ENCODE measurements at places on chromosomes 3 and 15.

DNA sequence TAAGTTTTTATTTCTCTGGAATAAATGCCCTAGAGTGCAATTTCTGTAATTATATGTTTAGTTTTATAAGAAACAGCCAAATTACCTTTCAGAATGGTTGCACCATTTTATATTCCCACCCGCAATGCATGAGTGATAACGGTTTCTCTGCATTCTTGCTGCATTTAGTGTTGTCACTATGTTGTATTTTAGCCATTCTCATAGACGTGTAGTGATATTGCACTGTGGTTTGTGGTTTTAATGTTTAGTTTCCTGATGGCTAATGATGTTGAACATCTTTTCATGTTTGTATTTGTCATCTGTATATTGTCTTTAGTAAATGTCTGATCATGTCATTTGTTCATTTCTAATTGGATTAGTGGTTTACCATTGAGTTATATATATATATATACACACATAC lies 73.0 kb upstream of the GOLIM4 start:
- H3K36me3 ChIP-seq = no peaks in the 10 kb centered on the region
- H3K4me1 ChIP-seq = peaks cover 6% of the 10 kb centered on the region
- H3K27ac ChIP-seq = no peak overlapping the region
- no peak for DNase-seq

- DNase-seq = no peak
- peaks cover 16% of the 10 kb centered on the region for H3K27me3 ChIP-seq
- H3K4me1 ChIP-seq = peaks cover 3% of the 10 kb centered on the region
Measured at GRCh38 chr3:42229942-42230688, 35.9 kb downstream of the CCK start.

DNA sequence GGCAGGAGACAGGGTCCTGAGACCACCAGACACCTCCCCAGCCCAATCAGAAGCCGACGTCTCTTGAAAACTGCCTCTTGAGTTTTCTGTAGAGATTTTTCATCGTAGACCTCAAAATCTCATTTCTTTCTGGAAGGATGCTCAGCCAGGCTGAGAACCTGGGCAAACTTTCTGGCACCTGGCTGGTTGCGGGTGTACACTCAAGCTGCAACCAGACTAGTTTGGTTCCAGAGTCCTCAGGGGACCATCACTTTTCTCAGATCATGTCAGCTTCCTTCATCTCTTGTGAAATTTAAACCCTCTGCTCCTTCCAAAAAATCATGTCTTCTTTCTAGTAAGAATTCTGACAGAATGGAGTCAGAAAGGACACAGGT lies 45.1 kb downstream of the CMTM7 start:
- H3K4me1 ChIP-seq = peaks cover 15% of the 10 kb centered on the region
- no peaks in the 10 kb centered on the region for H3K36me3 ChIP-seq
- no peak overlapping the region for H3K4me3 ChIP-seq
- DNase-seq = no peak
- no peak overlapping the region for H3K27ac ChIP-seq

DNA sequence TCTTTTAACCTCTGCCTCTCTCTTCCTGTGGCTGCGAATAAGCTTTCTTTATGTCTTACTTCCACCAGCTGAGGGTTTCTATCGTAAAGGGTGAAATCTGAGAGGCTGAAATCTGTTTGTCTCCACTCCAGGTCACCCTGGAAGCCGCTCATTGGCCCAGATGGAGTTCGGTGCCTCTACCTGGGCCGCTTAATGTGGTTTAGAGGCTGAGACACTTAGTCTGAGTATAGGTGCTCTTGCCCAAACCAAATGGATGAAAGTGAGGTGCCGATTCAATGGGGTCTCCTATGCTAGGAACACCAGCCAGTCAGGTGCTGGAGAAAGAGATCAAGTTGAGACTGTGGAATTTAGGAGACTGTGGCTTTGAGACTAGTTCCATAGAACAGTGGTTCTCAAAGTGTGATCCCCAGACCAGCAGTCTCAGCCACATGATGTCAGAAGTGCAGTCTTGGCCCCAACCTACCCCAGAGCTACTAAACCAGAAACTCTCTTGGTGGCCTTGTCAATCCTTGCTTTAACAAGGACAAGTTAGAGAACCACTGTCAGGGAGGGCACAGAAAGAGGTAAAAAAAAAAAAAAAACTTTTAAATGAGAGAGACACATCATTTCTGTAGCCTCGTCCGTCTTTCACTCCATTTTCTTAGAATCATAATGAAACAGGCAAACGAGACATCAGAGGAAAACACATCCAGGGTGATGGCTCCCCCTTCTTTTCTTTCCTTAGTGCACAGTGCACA lies 54.9 kb upstream of the CCR2 start:
- H3K4me1 ChIP-seq = no peaks in the 10 kb centered on the region
- DNase-seq = no peak
- no peak overlapping the region for H3K27ac ChIP-seq
- H3K4me3 ChIP-seq = no peak overlapping the region

- DNase-seq = no peak
- peaks cover 1% of the 10 kb centered on the region for H3K4me1 ChIP-seq
- no peak overlapping the region for H3K27ac ChIP-seq
- H3K27me3 ChIP-seq = no peaks in the 10 kb centered on the region
- no peaks in the 10 kb centered on the region for H3K36me3 ChIP-seq
- H3K4me3 ChIP-seq = no peak overlapping the region
Measured at GRCh38 chr3:127762787-127763105, 59.6 kb downstream of the MGLL start.

- no peak overlapping the region for H3K27ac ChIP-seq
- no peaks in the 10 kb centered on the region for H3K27me3 ChIP-seq
Measured at GRCh38 chr3:37725842-37726241, 135.8 kb upstream of the CTDSPL start.

DNA sequence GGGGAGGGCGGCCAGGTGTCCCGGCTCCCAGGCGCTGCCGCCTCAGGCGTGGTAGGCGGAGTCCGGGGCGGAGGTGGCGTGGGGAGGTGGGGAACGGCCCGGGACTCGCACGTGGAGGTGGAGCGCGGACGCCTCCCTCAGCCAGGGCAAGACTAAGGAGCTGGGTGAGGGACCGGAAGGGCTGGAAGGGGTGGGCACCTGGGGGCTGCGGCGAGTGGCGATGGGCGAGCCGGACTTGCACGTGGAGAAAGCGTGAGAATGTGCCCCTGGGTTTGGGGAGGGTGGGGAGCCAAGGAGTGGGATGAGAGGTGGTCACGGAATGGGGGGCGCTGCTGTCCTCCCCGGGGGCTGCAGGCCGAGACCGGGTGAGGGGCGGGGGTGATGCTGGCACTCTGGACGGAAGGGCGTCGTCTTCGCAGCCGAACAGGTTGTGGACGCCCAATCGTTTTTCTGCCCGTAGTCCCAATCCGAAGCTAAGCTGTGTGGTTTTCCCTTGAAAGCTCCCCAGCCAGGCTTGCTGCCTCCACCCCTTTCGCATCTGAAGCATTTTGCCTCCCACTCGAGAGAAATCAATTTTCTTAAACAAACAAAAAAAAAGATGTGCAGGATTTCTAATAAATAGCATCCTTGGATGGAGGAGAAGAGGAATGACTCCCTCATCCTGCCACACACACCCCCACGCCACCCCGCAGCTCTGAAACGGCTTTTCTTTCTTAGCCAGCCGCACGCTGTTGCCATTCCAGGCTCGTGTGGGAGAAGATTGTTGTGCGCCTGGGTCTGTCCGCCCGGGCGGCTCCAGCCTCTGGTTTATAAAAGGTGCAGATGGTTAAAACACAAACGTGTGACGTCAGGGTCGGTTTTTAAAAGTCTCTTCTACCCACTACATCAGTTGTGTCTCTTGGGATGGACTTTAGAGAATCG lies 62.5 kb upstream of the ANKRD28 start:
- peaks cover 5% of the 10 kb centered on the region for H3K36me3 ChIP-seq
- peak overlapping the region; percentile 83 for H3K4me3 ChIP-seq
- peak overlapping the region; percentile 70 for H3K27ac ChIP-seq
- peak; percentile 29 for DNase-seq

- no peaks in the 10 kb centered on the region for H3K27me3 ChIP-seq
- DNase-seq = no peak
- H3K27ac ChIP-seq = no peak overlapping the region
- peaks cover 42% of the 10 kb centered on the region for H3K4me1 ChIP-seq
Measured at GRCh38 chr15:36722555-36722954, 143.1 kb downstream of the CDIN1 start.

- DNase-seq = no peak
- peaks cover 17% of the 10 kb centered on the region for H3K27me3 ChIP-seq
- no peak overlapping the region for H3K4me3 ChIP-seq
- H3K4me1 ChIP-seq = no peaks in the 10 kb centered on the region
- no peaks in the 10 kb centered on the region for H3K36me3 ChIP-seq
- H3K27ac ChIP-seq = no peak overlapping the region
Measured at GRCh38 chr15:97708252-97708651, 252.3 kb upstream of the ARRDC4 start.

DNA sequence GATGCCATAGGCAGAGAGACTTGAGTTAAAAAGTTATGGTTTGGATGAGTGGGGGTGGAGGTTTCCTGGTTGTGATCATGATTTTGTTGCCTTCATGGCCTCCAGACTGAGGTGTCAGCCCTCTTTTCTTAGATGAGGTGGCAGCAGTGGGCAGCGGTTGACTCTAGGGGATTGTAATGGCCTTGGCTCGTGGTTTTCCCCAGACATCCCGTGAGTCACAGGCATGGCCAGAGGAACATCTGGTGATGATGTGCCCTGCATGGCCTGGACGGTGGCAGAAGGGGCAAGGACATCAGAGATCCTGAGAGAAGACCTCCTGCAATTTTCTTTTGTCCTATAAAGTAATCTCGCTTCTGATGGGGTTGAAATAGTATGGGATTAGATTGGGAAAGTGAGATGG lies 12.4 kb downstream of the RETNLB start:
- no peaks in the 10 kb centered on the region for H3K36me3 ChIP-seq
- peaks cover 21% of the 10 kb centered on the region for H3K27me3 ChIP-seq
- H3K4me1 ChIP-seq = no peaks in the 10 kb centered on the region

- H3K4me3 ChIP-seq = no peak overlapping the region
- H3K36me3 ChIP-seq = peaks cover 13% of the 10 kb centered on the region
- no peak for DNase-seq
- H3K27me3 ChIP-seq = no peaks in the 10 kb centered on the region
Measured at GRCh38 chr3:183875411-183875810, 9.3 kb downstream of the PARL start.

GRCh38 chr3:38362825-38363224 lies 16.2 kb downstream of the XYLB start:
- H3K27ac ChIP-seq = no peak overlapping the region
- H3K4me1 ChIP-seq = no peaks in the 10 kb centered on the region
- peaks cover 8% of the 10 kb centered on the region for H3K36me3 ChIP-seq
- no peak overlapping the region for H3K4me3 ChIP-seq
- DNase-seq = no peak

GRCh38 chr3:148791920-148792319 lies 35.7 kb upstream of the CPB1 start:
- peaks cover 40% of the 10 kb centered on the region for H3K4me1 ChIP-seq
- DNase-seq = no peak
- H3K4me3 ChIP-seq = no peak overlapping the region
- no peaks in the 10 kb centered on the region for H3K27me3 ChIP-seq
- H3K27ac ChIP-seq = no peak overlapping the region
- H3K36me3 ChIP-seq = no peaks in the 10 kb centered on the region

GRCh38 chr3:45507820-45508317 lies 86.7 kb upstream of the LIMD1 start:
- H3K27ac ChIP-seq = no peak overlapping the region
- DNase-seq = peak; percentile 42
- H3K36me3 ChIP-seq = peaks cover 11% of the 10 kb centered on the region
- H3K4me1 ChIP-seq = no peaks in the 10 kb centered on the region
- H3K27me3 ChIP-seq = no peaks in the 10 kb centered on the region
- no peak overlapping the region for H3K4me3 ChIP-seq

DNA sequence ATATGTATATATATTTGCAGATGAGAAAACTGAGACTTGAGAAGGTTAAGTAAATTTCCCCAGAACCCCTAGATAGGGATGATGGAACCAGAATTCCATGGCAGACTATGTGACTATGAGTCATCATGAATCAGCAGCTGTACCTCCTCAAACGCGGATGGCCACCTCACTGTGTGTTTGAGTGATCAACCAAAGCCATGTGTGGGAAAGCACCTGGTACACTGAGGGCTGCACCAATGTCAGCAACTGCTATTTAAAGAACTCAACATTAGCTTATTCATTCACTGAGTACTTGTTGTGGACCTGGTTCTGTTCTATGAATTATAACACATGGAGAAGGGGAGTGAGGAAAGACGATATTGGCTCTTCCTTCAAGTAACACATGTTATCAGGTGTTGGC lies 377.0 kb downstream of the GAP43 start:
- no peak overlapping the region for H3K4me3 ChIP-seq
- H3K4me1 ChIP-seq = peaks cover 17% of the 10 kb centered on the region
- H3K27ac ChIP-seq = peak overlapping the region; percentile 19
- H3K36me3 ChIP-seq = no peaks in the 10 kb centered on the region
- H3K27me3 ChIP-seq = peaks cover 14% of the 10 kb centered on the region

DNA sequence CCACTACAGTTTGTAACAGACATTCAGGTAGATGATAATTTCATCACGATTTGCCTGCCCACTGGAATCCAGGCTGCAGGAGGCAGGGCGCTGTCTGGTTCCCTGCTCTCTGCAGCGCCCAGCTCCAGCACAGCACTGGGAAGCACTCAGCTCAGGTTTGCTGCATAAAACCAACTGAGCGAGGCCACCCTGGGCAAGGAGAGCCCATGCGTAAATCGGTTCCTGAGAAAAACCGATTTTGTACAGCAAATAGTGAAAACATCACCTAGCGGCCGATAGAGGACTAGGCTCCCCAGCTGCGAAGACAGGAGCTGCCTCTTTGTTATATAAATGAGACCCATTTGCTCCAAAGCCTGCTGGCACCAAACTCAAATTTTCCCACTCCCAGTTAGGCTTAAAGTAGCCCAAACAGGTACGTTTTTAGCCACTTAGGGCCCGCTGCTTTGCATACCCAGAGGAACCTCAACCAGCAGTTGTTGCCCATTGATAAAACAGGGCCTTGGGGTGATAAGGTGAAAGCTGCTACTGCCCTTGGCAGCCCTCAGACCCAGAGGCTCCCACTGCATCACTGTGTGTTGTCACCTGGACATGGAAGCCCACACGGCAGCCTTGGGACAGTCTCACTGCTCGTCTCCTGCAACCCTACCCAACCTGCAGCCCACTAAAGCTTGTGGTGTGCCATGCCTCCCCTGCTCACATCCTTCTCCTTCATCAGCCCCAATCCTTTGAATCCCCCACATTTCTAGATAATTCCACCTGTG lies 47.5 kb downstream of the ALDH1L1 start:
- no peak for DNase-seq
- no peak overlapping the region for H3K4me3 ChIP-seq
- no peaks in the 10 kb centered on the region for H3K4me1 ChIP-seq
- H3K27ac ChIP-seq = no peak overlapping the region
- peaks cover 7% of the 10 kb centered on the region for H3K27me3 ChIP-seq
- no peaks in the 10 kb centered on the region for H3K36me3 ChIP-seq

- H3K4me1 ChIP-seq = no peaks in the 10 kb centered on the region
- no peak for DNase-seq
- no peaks in the 10 kb centered on the region for H3K27me3 ChIP-seq
- no peak overlapping the region for H3K4me3 ChIP-seq
- no peak overlapping the region for H3K27ac ChIP-seq
Measured at GRCh38 chr3:114567771-114568170, 273.9 kb downstream of the TIGIT start.

- H3K27me3 ChIP-seq = no peaks in the 10 kb centered on the region
- no peak overlapping the region for H3K4me3 ChIP-seq
- peaks cover 16% of the 10 kb centered on the region for H3K4me1 ChIP-seq
- no peak for DNase-seq
Measured at GRCh38 chr3:32290619-32291018, 52.1 kb downstream of the CMTM8 start.

GRCh38 chr15:87896936-87897335 lies 359.6 kb downstream of the NTRK3 start:
- no peak overlapping the region for H3K27ac ChIP-seq
- H3K4me1 ChIP-seq = peaks cover 2% of the 10 kb centered on the region
- no peaks in the 10 kb centered on the region for H3K36me3 ChIP-seq
- H3K27me3 ChIP-seq = peaks cover 18% of the 10 kb centered on the region

- H3K4me1 ChIP-seq = peaks cover 14% of the 10 kb centered on the region
- H3K27ac ChIP-seq = peak overlapping the region; percentile 43
Measured at GRCh38 chr15:34436126-34436955, 1.3 kb downstream of the GOLGA8A start.
